ENCODE measurements at places on chromosomes 6 and 20.

- peak; percentile 15 for DNase-seq
These were observed 724 bp downstream of the CDKN1A start for GRCh38 chr6:36679043-36679833.

DNA sequence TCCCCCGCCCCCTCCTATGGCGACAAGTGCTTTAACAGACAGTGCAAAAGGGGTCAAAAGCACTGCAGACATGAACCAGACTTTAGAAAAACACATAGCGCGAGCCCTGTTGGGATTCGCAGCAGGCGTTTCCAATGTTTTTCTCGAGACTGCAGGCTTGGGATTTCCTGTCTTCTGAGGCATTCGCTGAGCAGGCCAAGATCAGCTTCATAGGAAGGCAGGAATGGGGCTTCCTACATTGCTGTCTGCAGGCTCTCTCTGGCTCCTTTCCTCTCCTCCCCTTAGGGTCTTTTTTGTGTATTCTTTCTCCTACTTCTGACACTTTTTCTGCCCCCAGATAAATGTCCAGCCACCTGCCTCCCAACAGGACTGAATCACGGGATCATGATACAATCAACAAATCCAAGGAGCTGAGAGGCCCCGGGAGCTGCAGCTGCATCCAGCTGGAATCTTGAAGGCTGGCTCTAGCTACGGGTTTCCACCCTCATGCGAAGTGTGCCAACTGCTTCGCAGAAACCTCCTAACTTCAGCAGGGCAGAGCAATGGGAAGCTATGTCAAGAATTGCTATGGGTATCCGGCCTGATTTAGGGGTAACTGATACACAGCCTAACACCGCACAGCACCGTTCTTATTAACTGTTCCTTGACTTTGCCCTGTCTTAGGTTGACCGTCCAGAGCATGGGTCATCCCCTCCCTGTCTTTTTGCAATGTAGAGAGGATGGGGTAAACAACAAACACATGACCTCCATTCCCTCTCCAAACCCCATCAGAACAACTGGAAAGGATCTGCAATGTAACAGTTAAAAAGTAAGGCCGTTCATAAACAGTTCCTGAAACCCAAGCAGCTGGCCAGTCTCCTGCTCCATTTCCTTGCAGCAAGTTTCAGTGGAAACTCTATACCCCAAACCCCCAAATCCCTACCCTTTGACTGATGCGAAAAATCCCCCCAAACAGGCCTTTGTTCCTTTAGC is 31.5 kb downstream of the SNX5 start:
- no peak for DNase-seq

DNA sequence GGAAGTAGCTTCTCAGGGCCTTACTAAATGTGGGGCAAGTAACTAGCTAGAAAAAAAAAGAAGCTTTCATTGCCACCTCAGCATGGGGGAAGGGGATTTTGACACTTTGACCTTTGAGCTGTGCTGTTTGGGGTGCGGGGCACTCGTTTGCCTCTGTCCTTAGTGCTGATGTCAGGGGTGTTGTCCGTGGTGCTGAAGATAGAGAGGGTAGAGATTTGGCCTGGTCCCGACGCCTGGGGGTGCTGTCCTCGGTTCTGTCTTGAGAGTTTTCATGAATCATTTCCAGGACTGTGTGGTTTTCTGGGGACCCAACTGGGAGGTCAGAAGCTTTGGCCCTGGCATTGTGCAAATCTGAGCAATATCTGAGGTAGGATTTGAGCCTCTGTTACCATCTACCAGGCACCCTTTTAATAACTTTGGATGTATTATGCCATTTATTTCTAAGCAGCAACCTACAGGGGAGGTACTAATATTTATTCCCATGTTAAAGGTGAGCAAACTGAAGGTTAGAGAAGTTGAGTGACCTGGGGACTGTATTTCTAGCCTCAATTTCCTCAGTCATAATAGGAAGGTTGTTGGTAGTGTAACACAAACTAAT is 78.0 kb downstream of the DLGAP4 start:
- DNase-seq, result no peak

- DNase-seq, result no peak
These were observed 11.5 kb upstream of the PROKR2 start for GRCh38 chr20:5328268-5328667.

- DNase-seq, result no peak
These were observed 79.8 kb upstream of the KCNK16 start for GRCh38 chr6:39402239-39402751.

DNA sequence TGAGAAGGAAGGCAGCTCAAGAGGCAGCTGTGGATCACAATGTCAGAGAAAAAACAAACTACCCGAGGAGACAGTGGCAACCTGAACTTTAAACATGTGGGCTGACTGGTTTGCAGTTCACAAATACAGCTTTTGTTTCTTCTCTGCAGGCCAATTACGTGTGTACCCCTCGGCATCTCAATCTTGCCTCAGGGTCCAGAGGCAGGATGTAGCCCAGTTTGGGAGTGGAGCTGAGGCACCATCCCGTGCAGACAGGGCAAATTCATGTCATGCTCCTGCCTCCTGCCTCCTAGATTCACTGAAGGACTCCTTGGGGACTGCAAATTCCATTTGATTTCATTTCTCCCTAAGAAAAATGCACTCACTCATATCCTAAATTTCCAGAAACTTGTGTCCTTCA is 94.2 kb upstream of the KCNK16 start:
- DNase-seq, result no peak

DNA sequence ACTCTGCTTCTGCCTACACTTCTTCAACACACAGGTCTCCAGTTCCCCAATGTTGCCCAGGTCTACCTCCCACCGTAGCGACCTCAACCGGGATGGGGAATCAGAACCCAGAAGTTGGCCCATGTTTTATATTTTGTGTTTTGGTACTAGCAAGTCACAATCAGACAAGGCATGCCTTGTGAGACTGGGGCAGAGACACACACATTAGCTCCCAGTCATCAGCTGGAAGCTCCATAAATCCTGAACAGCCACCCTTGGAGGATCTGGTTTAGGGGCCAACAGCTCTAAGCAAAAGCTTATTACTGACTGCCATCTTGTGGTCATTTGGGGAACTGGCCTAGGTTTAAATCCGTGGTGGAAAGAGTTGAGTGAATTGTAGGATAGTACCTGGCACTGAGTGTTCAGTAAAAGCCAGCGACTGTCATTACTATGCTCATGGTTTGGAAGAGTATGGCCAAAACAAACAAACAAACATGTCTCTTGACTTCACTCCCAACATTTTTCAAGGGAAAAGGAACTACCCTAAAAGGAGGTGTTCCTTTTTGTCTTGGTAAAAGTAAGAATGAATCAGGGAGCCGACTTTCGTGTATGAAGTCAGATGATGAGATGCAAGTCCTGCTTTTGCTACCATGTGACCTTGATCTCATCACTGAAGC is 40.5 kb downstream of the PIM1 start:
- peak; percentile 78 for DNase-seq

GRCh38 chr6:52534966-52535390 is 41.9 kb downstream of the TRAM2 start:
- DNase-seq, result no peak

- no peak for DNase-seq
These were observed 91.5 kb downstream of the ZFAND3 start for GRCh38 chr6:37910998-37911397.

DNA sequence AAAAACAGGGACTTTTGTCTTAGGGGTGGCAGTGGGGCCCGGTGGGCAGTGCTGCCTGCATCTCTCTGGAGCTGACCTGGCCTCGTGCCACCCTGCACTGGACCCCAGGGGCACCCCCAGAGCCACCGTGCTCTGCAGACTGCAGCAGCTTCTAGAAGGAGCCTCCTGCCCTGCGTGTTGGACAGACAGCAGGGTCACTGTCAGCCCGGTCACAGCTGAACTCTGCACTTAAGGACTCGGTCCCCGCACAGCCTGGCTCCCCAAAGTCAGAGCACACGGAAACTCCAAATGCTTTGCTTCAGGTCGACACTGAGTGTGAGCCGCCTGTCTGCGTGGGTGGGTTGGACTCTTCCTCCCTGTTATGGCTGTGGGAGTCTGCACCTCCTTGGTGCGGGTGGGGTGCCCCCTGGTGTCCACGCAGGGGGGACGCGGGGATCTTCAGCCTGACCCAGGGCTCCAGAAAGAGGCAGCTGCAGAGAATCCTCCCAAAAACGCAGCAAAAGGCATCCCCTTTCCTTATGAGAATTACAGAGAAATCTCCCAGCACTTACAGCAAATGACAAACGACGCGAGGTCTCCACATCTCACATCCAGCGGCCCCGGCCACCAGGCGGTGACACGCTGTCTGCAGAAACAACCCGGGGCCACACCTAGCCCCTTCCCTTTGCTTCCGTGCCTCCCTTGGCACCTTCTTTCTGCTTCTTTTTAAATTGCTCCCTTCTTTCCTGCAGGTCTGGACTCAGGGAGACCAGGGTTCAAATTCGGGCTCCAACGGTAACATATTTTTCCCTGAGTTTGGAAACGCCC is 36.3 kb upstream of the DACT2 start:
- DNase-seq, result no peak

DNA sequence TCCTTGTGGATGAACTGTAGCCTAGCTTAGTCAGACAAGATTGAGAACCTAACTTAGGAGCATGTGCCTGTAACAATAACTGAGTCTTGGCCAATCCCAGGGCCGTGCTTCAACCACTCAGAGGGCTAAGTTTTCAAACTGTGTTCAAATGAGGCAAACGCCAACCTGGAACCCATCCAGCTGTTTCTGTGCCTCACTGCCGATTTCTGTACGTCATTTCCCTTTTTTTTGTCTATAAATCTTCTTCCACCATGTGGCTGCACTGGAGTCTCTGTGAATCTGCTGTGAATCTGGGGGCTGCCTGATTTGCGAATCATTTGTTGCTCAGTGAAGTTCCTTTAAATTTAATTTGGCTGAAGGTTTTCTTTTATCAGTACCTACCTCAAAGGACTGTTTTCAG is 115.0 kb upstream of the CHD6 start:
- no peak for DNase-seq
